ENCODE measurements at places on chromosomes 12 and 14. TPM values are rescaled to one million over a fixed set of nuclear protein-coding genes. Genes with fewer than 3 reads are reported as not detected.

ARMH4 gene
- total RNA-seq, result 0.07 TPM

GRCh38 chr14:61429316-61429715 lies 107.9 kb downstream of the PRKCH start:
- DNase-seq, result no peak

C12orf60 gene
- total RNA-seq, result 1.3 TPM

HOXC12 gene
- total RNA-seq, result not detected

GRCh38 chr12:101490286-101490920 lies 15.3 kb downstream of the SPIC start:
- peak; percentile 7 for DNase-seq

- DNase-seq, result peak; percentile 35
These were observed 156.3 kb upstream of the PZP start for GRCh38 chr12:9364224-9365176.

Measured in activated CD4-positive, alpha-beta T cell treated with anti-CD3 and anti-CD28 coated beads, Interleukin-2, amount 10 ng/mL, durations not matched to agents 7 days and 5 days (primary cell).